Mesothelial cell of epicardium (in vitro differentiated cells): ENCODE measurements at places on chromosomes 12 and 14. TPM values are rescaled to one million over a fixed set of nuclear protein-coding genes. Genes with fewer than 3 reads are reported as not detected.

PPP1R36 gene
- total RNA-seq = 0.66 to 1.3 TPM (median 0.81 TPM) in 3 replicates

TCL1B gene
- total RNA-seq = not detected in 3 replicates

REM2 gene
- total RNA-seq = 2.6 to 3.0 TPM (median 3.0 TPM) in 3 replicates

- no peaks in the 10 kb centered on the region for H3K4me1 ChIP-seq
- peaks cover 3% of the 10 kb centered on the region for H3K36me3 ChIP-seq
- no peaks in the 10 kb centered on the region for H3K27me3 ChIP-seq
- no peak for DNase-seq
Measured at GRCh38 chr14:104735830-104736642, 12.0 kb downstream of the ADSS1 start.

GRCh38 chr14:99100497-99101270 lies 171.3 kb downstream of the BCL11B start:
- H3K4me1 ChIP-seq = peaks cover 38% of the 10 kb centered on the region
- peak overlapping the region; percentile 82 for H3K27ac ChIP-seq
- H3K4me3 ChIP-seq = no peak overlapping the region
- H3K27me3 ChIP-seq = no peaks in the 10 kb centered on the region

DNA sequence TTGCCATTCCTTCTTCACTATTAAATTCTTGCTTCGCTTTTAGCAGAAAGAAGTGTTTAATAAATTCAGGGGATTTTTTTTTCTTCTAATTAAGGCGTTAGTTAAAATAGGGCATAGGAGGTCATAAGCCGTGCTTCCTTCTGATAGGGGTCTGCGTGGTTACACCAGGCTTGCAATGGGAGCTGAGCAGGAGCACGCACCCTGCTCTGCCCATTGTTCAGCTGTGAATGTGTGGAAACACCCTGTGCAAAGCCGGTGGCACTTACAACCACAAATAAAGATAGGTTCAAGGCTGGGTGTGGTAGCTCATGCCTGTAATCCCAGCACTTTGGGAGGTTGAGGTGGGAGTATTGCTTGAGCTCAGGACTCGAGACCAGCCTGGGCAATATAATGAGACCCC lies 162.1 kb downstream of the PRKCH start:
- H3K4me3 ChIP-seq = no peak overlapping the region
- peaks cover 3% of the 10 kb centered on the region for H3K36me3 ChIP-seq
- H3K4me1 ChIP-seq = peaks cover 52% of the 10 kb centered on the region
- no peak overlapping the region for H3K27ac ChIP-seq
- no peak for DNase-seq

DNA sequence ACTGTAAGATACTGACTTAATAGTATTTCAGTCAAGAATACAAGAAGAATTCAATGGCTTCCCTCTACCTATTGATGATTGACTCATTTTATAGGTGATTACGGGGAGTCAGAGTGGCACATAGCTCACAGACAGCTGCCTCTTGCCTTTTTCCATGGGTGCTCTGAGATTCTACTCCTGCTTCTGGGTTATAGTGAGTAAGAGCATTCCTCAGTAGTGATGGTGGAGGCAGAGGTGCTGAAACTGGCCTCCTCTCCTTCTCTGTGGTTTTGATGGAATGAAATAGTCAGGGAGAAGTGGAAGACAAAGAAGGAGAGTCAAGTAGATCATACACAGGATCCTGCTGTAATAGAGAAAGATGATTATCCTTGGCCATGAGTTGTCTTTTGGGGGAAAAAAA lies 438.2 kb upstream of the FAR2 start:
- no peak overlapping the region for H3K4me3 ChIP-seq
- no peak for DNase-seq
- H3K27ac ChIP-seq = no peak overlapping the region
- H3K27me3 ChIP-seq = no peaks in the 10 kb centered on the region

GRCh38 chr14:45145214-45145613 lies 9.5 kb downstream of the FANCM start:
- no peak overlapping the region for H3K27ac ChIP-seq
- no peak for DNase-seq
- H3K4me1 ChIP-seq = no peaks in the 10 kb centered on the region
- H3K36me3 ChIP-seq = peaks cover 8% of the 10 kb centered on the region
- no peak overlapping the region for H3K4me3 ChIP-seq

GRCh38 chr14:61662437-61663311 lies 32.6 kb upstream of the HIF1A start:
- H3K27ac ChIP-seq = peak overlapping the region; percentile 9
- H3K4me3 ChIP-seq = no peak overlapping the region
